Caco-2 (cell line): ENCODE measurements at places on chromosomes 3 and 15. TPM values are rescaled to one million over a fixed set of nuclear protein-coding genes. Genes with fewer than 3 reads are reported as not detected.

CLSTN2 gene
- 20.1 and 26.1 TPM in 2 replicates for total RNA-seq

DNA sequence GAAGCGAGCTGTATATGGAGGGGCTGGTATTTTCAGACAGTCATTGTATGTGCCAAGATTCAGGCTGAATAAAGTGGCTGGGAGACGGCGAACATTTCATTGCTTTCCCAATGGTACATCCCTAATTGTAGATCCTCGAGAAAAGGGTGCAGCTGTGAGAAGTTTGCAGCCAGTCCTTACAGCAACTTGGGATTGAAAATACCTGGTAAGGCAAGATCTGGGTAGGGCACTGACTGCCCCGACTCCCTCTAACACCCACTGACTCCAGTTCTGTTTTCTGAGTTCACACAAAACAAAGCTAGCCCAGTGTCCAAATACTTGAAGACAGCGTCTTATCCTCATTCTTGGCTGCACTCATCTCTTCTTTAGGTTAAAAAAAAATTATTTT lies 63.7 kb downstream of the EDEM1 start:
- H3K4me1 ChIP-seq = 0 out of 2 replicates have a peak, but pooled peaks cover 5% of the 10 kb centered on the region
- no peaks in the 10 kb centered on the region for H3K27me3 ChIP-seq
- H3K27ac ChIP-seq = no peak overlapping the region

EXD1 gene
- total RNA-seq = not detected in 2 replicates

DNA sequence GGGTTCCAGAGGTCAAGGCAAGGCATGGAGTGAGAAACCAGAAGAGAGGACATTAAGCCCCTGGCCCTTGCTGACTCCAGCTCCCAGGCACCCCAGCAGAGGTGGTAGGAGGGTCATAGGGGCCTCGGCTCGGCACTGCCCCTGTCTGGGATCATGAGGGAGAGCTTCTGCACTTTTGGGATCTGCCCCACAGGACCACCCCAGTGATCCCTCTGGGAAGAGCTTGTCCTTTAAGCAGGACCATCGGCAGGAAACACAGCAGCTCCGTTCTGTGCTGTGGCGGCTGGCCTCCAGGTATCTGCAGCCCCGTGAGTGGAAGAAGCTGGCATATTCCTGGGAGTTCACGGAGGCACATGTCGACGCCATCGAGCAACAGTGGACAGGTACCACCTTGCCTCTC lies 35.5 kb downstream of the ANKDD1A start:
- no peaks in the 10 kb centered on the region for H3K27me3 ChIP-seq
- no peaks in the 10 kb centered on the region for H3K36me3 ChIP-seq
- no peak overlapping the region for H3K27ac ChIP-seq
- H3K4me3 ChIP-seq = no peak overlapping the region

SQOR gene
- 5.0 and 7.5 TPM in 2 replicates for total RNA-seq

GRCh38 chr3:16442730-16443129 lies 70.8 kb downstream of the RFTN1 start:
- no peaks in the 10 kb centered on the region for H3K36me3 ChIP-seq
- no peak overlapping the region for H3K27ac ChIP-seq
- no peak overlapping the region for H3K4me3 ChIP-seq
